ENCODE measurements at places on chromosomes 12 and 14.

GRCh38 chr12:40376533-40377267 lies 151.9 kb downstream of the LRRK2 start:
- H3K4me3 ChIP-seq = no peak overlapping the region
- peaks cover 2% of the 10 kb centered on the region for H3K27me3 ChIP-seq
- no peak for DNase-seq
- no peaks in the 10 kb centered on the region for H3K4me1 ChIP-seq

GRCh38 chr12:49970658-49971057 lies 2.1 kb upstream of the AQP6 start:
- H3K27me3 ChIP-seq = peaks cover 3% of the 10 kb centered on the region
- no peak overlapping the region for H3K27ac ChIP-seq
- no peaks in the 10 kb centered on the region for H3K36me3 ChIP-seq

GRCh38 chr12:24952389-24952788 lies 3.5 kb upstream of the BCAT1 start:
- H3K4me3 ChIP-seq = no peak overlapping the region
- no peak for DNase-seq
- no peaks in the 10 kb centered on the region for H3K27me3 ChIP-seq
- no peak overlapping the region for H3K27ac ChIP-seq
- peaks cover 5% of the 10 kb centered on the region for H3K36me3 ChIP-seq
- peaks cover 28% of the 10 kb centered on the region for H3K4me1 ChIP-seq

DNA sequence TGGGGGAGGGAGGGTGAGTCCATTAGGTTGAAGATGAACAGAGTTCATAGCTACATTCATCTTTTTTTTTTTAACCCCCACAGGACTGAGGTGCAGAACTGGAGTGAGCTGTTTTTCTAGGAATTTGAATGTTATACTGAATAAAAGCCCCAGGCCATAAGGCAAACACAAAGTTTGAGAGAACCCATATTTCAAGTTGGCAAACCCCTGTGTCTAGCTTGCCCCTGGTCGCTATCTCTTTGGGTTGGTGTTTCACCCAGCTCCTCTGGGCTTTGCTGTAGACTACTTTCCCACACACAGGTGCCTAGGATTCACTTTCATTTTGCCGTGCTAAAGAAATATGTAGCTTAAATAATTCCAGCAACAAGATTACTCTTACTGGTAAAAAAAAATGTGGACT lies 5.2 kb upstream of the LMO3 start:
- no peak overlapping the region for H3K4me3 ChIP-seq
- H3K27ac ChIP-seq = no peak overlapping the region
- peaks cover 26% of the 10 kb centered on the region for H3K27me3 ChIP-seq
- H3K4me1 ChIP-seq = peaks cover 13% of the 10 kb centered on the region
- H3K36me3 ChIP-seq = no peaks in the 10 kb centered on the region

DNA sequence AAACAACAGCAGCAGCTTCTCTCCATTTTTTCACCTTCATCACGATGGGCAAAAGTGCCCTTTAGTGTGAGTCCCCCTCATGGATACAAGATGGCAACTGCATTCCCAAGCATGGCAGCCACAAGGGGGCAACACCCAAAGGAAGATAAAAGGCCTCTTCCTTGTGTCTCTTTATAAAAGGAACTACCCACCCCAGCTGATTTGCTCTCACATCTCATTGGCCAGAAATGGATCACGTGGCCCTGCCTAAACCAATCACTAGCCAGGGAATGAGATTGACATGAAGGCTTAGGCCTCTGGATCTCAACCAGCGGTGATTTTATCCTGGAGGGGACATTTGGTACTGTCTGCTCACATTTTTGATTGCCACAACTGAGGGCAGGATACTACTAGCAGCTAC lies 21.9 kb upstream of the IFT81 start:
- no peak for DNase-seq
- no peak overlapping the region for H3K27ac ChIP-seq
- no peak overlapping the region for H3K4me3 ChIP-seq

DNA sequence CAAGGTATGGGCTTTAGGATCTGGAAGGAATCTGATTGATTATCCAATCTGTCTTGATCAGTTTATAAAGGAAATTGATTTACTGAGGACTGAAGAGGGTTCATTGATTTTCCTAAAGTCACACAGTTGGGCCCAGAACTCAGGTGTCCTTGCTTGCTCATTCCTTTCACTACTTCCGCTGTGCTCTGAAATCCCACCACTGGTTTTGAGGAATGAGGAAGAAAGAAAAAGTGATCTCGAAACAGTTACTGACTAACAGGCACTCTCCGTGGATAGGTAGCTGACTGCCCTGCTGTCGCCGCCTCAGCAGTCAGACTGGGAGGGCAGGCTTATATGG lies at the start of gene FITM1:
FITM1 (plus strand) TSS at position 280 of the 337 bp plus-strand sequence. CDS start 905 bp downstream, outside the sequence.
- peaks cover 3% of the 10 kb centered on the region for H3K4me1 ChIP-seq
- DNase-seq = no peak
- H3K4me3 ChIP-seq = no peak within 1 kb of the TSS
- no peaks in the 10 kb centered on the region for H3K36me3 ChIP-seq

- no peak overlapping the region for H3K4me3 ChIP-seq
- no peak overlapping the region for H3K27ac ChIP-seq
- H3K4me1 ChIP-seq = no peaks in the 10 kb centered on the region
- peaks cover 3% of the 10 kb centered on the region for H3K27me3 ChIP-seq
- DNase-seq = no peak
Observed at GRCh38 chr12:107554941-107555340, 130.7 kb upstream of the PWP1 start.

- peaks cover 3% of the 10 kb centered on the region for H3K27me3 ChIP-seq
- H3K4me3 ChIP-seq = no peak overlapping the region
- peaks cover 33% of the 10 kb centered on the region for H3K4me1 ChIP-seq
- no peaks in the 10 kb centered on the region for H3K36me3 ChIP-seq
Observed at GRCh38 chr14:22315336-22315735, 273.7 kb downstream of the DAD1 start.

DNA sequence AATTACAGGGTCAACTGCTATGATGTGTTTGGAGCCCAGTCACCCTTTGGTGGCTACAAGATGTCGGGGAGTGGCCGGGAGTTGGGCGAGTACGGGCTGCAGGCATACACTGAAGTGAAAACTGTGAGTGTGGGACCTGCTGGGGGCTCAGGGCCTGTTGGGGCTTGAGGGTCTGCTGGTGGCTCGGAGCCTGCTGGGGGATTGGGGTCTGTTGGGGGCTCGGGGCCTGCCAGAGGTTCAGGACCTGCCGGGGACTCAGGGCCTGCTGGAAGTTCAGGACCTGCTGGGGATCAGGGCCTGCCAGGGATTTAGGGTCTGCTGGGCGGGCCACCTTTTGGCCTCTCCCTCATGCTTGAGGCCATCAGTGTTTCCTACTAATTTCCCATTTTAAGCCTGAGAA lies 37.1 kb downstream of the ALDH2 start:
- DNase-seq = peak; percentile 59
- H3K27ac ChIP-seq = no peak overlapping the region
- peaks cover 17% of the 10 kb centered on the region for H3K36me3 ChIP-seq
- H3K4me3 ChIP-seq = no peak overlapping the region
- no peaks in the 10 kb centered on the region for H3K4me1 ChIP-seq
- H3K27me3 ChIP-seq = no peaks in the 10 kb centered on the region

DNA sequence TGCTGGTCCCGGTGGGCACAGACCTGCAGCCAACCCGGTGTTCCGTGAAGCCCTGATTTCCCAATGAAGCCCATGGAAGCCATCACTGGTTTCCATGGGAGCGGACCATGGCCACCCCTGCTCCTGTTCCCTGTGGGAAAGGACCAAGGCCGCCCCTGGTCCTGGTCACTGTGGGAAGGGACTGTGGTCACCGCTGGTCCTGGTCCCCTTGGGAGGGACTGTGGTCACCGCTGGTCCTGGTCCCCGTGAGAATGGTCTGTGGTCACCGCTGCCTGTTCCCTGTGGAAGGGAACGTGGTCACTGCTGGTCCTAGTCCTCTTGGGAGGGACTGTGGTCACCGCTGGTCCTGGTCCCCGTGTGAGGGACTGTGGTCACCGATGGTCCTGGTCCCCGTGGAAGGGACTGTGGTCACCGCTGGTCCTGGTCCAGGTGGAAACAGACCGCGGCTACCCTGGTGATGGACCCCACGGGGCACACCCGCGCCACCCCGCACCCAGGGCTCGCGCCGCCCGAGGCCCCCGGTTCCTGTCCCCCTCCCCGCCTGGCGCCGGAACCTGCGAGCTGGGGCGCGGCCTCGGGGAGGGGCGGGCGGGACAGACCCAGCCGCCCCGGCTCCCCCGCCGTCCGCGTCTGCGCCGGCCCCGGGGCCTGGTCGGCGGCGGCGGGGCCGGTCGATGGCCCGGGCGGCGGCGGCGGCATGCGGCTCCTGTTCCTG lies at the start of gene GLT1D1:
GLT1D1 (plus strand) TSS at position 594 of the 715 bp plus-strand sequence; CDS start at position 698, 104 bp downstream.
- H3K4me3 ChIP-seq = peak within 1 kb of the TSS; percentile 60
- DNase-seq = peak; percentile 83
- peaks cover 3% of the 10 kb centered on the region for H3K4me1 ChIP-seq
- peaks cover 46% of the 10 kb centered on the region for H3K27me3 ChIP-seq
- H3K36me3 ChIP-seq = no peaks in the 10 kb centered on the region
- H3K27ac ChIP-seq = no peak within 1 kb of the TSS

DNA sequence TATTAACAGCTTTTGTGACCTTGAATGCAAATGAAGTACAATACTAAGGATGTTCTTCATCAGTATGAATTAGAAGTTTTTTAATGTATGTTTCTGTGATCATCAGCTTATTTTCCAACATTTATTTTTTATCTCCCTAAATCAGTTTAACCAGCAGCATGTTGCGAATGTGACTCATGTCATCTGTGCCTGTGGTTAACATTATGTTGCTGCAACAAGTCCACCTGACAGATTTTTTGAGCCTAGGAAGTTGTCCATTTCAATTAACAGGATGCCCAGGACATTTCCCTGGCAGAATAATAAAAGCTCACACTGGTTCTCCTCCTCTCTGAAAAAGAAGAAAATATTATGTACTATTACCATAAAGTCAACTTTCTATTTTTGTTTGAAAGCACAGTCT lies 155.5 kb downstream of the SYT1 start:
- no peaks in the 10 kb centered on the region for H3K4me1 ChIP-seq
- no peak for DNase-seq
- peaks cover 10% of the 10 kb centered on the region for H3K27me3 ChIP-seq
- H3K4me3 ChIP-seq = no peak overlapping the region
- no peak overlapping the region for H3K27ac ChIP-seq

DNA sequence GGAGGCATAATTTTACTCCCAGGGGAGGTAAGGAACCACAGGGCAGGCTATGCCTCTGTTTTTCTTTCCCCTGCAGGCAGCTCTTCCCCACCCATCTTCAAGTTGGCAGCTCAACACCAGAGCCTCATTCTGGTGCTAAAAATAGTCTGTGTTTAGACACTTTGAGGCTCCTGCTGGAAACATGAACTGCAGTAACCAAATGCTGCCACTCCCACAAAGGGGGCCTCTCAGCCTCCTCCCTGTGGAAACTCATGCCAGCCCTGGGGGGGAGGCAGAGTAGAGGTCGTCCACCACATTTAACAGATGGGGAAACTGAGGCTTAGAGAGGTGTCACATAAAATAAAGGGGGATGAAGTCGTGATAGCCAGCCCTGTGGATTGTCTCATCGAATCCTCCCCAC lies 61.4 kb downstream of the WSCD2 start:
- no peak overlapping the region for H3K4me3 ChIP-seq
- peaks cover 10% of the 10 kb centered on the region for H3K4me1 ChIP-seq
- peaks cover 25% of the 10 kb centered on the region for H3K27me3 ChIP-seq
- no peaks in the 10 kb centered on the region for H3K36me3 ChIP-seq

- no peak for DNase-seq
- no peak overlapping the region for H3K4me3 ChIP-seq
- H3K36me3 ChIP-seq = no peaks in the 10 kb centered on the region
Observed at GRCh38 chr14:68257969-68258368, 438.4 kb downstream of the RAD51B start.

GRCh38 chr12:31523306-31523705 lies 67.6 kb downstream of the DENND5B start:
- no peak overlapping the region for H3K27ac ChIP-seq
- no peaks in the 10 kb centered on the region for H3K27me3 ChIP-seq
- peaks cover 48% of the 10 kb centered on the region for H3K4me1 ChIP-seq
- H3K4me3 ChIP-seq = no peak overlapping the region

DNA sequence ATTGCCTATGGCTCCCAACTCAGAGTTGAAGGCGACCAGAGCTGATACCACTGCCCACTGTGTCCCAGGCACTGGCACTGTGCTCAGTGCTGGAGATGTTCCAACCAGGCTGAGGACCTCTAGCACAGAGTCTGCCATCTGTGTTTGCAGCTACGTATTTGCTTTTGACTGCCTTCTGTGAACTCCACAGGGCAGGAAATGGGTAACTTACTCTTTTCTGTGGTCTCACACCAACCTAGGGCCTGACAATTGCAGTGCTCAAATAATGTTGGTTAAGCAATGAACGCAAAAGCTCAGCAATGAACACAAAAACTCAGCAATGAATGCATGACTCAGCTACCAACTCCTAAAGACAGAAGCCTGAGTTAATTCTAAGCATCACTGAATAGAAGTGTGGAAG lies 202.8 kb downstream of the NUAK1 start:
- H3K4me3 ChIP-seq = no peak overlapping the region
- DNase-seq = no peak
- peaks cover 22% of the 10 kb centered on the region for H3K4me1 ChIP-seq
- no peak overlapping the region for H3K27ac ChIP-seq

DNA sequence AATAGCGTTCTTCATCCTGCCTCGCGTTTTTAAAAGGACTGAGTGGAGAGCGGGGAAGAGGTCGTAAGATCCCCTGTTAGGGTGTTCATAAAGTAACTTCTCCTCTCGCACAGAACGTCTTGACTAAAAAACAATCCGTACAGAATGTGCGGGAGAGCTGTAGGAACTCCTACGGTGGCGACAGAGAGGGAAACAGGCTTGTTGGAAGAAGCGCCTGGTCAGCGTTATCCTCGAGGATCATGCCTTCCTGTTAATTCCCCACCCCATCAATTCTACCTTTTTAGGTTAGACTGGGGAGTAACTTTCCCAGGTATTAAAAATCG lies 399 bp upstream of the WASHC4 start:
- peaks cover 42% of the 10 kb centered on the region for H3K4me1 ChIP-seq
- H3K27ac ChIP-seq = peak overlapping the region; percentile 97
- DNase-seq = no peak
- peaks cover 4% of the 10 kb centered on the region for H3K36me3 ChIP-seq

- DNase-seq = no peak
- no peak overlapping the region for H3K4me3 ChIP-seq
- peak overlapping the region; percentile 67 for H3K27ac ChIP-seq
Observed at GRCh38 chr12:93176165-93176564, 201.6 kb upstream of the NUDT4 start.
